ENCODE measurements at places on chromosomes 3 and 15.

GRCh38 chr3:81931265-81932251, 170.1 kb upstream of the GBE1 start:
- no peak for DNase-seq

DNA sequence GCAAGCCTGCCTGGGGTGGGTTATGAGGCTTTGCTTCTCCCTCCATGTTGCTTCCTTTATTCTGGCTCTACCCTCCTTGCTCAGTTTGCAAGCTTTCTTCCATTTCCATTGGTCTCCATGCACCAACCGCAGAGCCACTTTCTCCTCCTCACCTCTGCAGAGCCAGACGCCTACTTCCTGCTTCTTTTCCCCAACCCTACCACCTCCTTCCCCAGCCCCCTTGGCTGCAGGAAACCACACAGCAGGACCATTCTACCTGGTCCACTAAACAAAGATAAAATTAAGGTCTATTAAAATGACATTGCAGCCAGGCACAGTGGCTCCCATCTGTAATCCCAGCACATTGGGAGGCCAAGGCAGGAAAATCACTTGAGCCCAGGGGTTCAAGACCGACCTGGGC, 10.0 kb upstream of the CAV3 start:
- DNase-seq: no peak

DNA sequence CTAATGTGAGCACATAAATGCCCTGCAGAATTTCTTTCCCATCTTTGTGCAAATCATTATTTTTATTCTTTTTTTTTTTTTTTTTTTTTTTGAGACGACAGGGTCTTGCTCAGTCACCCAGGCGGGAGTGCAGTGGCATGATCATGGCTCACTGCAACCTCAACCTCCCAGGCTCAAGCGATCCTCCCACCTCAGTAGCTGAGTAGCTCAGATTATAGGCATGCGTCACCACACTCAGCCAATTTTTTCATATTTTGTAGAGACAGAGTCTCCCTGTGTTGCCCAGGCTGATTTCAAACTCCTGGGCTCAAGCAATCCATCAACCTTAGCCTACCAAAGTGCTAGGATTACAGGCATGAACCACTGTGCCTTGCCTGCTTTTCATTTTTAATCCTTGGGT, 22.9 kb downstream of the DAG1 start:
- DNase-seq: no peak

GRCh38 chr3:46372492-46373359, 2.0 kb downstream of the CCR5 start:
- peak; percentile 49 for DNase-seq

GRCh38 chr3:102059145-102059943, 210.0 kb downstream of the NFKBIZ start:
- peak; percentile 21 for DNase-seq

DNA sequence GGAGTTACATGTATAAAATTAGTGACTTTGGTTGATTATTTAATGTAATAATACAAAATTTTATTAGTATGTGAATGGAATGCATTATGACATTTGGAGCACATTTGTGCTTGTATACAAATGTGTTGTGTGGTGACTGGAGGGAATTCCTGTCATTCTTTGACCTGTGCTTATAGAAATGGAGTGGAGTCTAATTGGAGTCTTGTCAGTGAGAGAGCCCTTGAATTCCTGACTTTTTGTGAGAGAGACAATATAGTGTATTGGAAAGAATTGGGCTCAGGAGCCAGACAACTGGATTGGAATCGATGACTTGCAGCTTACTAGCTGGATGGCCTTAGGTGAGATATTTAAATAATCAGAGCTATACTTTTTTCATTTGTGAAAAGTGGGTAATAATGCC, 9.4 kb downstream of the TCF12 start:
- no peak for DNase-seq

DNA sequence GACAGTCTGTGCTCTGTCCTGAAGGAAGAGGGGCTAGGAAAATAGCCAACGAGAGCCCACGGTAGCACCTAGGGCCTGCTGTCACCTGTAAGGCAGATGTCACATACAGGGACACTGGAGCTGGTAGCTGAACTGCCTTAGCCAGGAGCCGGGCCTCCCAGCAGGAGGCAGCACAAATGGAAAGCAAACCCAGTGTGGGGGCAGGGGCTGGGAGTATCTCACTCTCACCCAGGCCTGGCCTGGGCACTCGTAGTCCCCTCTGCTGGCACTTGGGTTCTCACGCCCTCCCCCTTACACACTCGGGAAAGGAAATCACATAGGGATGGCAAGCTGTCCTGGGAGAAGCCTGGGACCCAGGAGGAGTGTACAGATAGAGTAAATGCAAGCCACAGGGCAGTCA, 173.1 kb upstream of the CHRNA7 start:
- no peak for DNase-seq

DNA sequence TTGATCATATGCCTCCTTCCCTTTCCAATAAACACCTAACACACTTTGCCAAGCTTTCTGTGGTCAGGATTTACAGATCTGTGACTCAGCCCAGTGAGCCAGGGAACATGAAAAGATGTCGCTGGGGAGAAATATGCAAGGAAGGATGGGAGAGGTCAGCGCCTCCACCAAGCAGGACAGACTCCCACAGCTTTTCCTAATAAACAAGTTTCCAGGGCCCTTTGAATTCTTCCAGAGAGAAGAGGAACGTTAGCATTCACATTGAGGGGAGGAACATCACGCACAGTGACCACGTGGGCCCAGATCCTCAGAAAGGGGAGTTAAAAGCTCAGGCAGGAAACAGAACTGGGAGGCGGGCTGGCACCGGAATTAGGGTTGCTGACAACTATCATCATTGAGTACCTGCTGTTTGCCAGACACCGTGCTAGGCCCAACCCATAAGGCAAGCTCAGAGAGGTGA, 33.3 kb upstream of the MRPS22 start:
- no peak for DNase-seq

GRCh38 chr3:173945170-173945569, 547.6 kb downstream of the NLGN1 start:
- no peak for DNase-seq

GRCh38 chr15:77840991-77841775, 208.5 kb upstream of the LINGO1 start:
- no peak for DNase-seq

- DNase-seq: no peak
These were observed 68.3 kb upstream of the HERC1 start for GRCh38 chr15:63901912-63902670.

DNA sequence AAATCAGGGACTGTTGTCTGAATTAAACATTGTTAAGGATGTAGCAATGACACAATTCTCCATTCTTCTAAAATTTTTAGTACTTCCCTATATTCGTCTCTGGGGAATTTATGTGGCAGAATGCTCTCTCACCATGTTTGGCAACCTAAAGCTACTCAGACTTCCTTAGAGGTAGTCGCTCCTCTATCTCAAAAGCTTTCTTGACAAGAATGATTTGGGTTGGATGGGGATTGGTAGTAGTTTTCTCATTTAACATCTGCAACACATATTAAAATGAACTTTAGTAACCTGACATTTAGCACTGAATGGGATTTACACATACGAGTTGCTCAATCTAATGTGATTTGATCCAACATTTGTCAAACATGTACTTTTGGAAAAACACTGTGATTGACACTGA, 233.3 kb downstream of the RBMS3 start:
- no peak for DNase-seq

DNA sequence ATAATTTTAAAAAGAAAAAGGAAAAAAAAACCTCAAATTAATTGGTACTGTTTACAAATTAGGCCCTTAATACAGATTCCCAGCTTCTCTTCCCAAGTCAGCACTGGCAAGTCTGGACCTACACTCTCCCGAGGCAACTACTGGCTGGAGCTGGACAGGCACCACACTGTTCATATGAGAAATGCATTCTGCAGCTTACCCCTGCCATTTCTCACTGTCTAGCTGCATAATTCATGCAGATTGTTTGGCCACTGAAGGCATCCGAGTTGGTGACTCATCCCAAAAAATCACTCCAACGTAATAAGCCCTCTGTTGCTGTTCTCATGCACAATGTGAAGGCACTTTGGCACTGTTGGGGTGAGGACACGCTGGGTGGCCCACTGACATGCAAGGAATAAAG, 45.3 kb downstream of the ROPN1B start:
- no peak for DNase-seq

- no peak for DNase-seq
These were observed 25.3 kb downstream of the ACSBG1 start for GRCh38 chr15:78208887-78209645.

GRCh38 chr3:183210862-183211341, 42.2 kb upstream of the B3GNT5 start:
- peak; percentile 48 for DNase-seq

DNA sequence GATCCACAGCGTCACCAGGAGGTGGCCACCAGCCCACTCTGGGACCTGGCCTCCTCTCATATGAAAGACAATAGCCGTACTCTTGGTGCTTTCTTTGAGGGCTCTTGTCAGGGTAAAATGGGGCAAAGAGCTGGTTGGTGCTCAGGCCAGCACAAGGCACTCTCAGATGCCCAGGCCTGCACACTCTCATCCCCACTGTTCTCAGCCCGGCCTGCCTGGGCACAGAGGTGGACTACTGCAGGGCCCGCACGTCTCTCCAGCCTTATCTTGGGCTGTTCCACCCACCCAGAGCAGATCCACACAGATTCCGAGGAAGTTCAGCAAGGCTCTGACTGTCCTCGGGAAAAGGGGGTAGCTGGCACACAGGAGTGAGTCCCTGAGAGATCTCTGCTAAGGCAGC, 122.8 kb upstream of the PRR20G start:
- no peak for DNase-seq

- DNase-seq: no peak
These were observed 59.8 kb downstream of the SH3BP5 start for GRCh38 chr3:15272426-15273196.

GRCh38 chr3:55207744-55208143, 279.4 kb downstream of the WNT5A start:
- no peak for DNase-seq

- DNase-seq: no peak
These were observed 20.4 kb downstream of the UACA start for GRCh38 chr15:70742928-70743327.

DNA sequence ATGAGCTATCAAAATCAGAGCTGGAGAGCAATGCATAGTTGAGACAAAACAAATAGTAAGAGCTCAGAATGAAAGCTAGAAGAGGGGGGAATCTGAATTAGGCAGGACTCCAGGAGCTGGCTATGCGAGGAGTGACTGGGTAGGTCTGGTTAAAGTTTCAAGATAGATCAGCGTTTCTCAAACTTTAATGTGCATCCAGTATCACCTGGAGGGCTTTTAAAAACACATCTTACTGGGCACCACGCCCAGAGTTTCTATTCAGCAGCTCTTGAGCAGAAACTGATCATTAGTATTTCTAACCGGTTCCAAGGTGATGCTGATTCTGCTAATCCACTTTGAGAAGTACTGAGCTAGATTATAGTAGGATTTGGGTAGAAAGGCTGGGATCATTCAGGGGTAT, 96.2 kb upstream of the ACP3 start:
- DNase-seq: no peak

- no peak for DNase-seq
These were observed 25.2 kb downstream of the ARPP21 start for GRCh38 chr3:35664460-35664919.

DNA sequence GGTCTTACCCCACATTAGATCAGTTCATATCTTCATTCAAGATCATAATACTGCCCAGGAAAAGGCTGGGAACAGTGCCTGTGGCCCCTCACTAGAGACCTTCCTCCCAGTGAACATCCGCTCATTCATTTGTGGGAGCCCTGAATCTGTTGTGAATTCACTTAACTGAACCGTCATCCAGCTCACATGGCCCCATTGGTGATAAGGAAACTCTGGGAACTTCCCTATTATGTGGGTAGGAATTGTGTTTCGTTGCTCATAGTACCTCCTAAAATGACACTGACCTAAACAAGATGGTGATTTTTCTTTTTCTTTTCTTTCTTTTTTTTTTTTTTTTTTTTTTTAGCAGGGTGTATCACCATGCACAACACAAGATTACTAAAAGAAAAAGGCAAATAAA, 6.8 kb upstream of the MESP2 start:
- no peak for DNase-seq

GRCh38 chr3:171192176-171192854, 165.8 kb upstream of the SLC2A2 start:
- no peak for DNase-seq
